Astrocyte (in vitro differentiated cells and primary cell): ENCODE measurements at places on chromosomes 2 and 18.
A peak's percentile ranks its signal among the peaks of the same experiment; 100 is the strongest.

GRCh38 chr2:181952404-181953226 is 33.0 kb upstream of the PPP1R1C start:
- H3K27me3 ChIP-seq, result no peaks in the 10 kb centered on the region
- H3K27ac ChIP-seq, result no peak overlapping the region
- no peak for DNase-seq
- peaks cover 26% of the 10 kb centered on the region for H3K4me1 ChIP-seq
- H3K36me3 ChIP-seq, result no peaks in the 10 kb centered on the region

DNA sequence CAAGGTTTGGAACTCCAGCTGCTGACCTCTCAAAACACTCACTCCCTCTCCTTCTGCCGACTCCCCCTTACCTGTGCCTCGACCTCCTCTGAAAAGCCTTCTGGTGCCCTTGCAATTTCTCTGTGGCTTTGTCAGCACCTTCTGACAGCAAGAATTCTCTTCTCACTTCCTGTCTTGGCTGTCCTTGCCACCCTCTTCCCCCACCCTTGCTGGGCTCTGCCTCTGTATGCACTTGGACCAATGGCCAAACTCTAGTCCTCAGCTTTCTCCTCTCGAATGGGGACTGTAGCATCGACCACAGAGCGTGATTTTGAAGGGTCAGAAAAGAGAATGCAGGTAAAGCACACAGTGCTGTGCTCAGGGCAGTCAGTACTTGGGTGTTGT is 99.0 kb downstream of the HS1BP3 start:
- no peak for DNase-seq
- no peak overlapping the region for H3K27ac ChIP-seq
- H3K4me3 ChIP-seq, result no peak overlapping the region
- no peaks in the 10 kb centered on the region for H3K36me3 ChIP-seq
- peaks cover 2% of the 10 kb centered on the region for H3K27me3 ChIP-seq
- no peaks in the 10 kb centered on the region for H3K4me1 ChIP-seq

- no peak for DNase-seq
- peak overlapping the region; percentile 91 for H3K27ac ChIP-seq
- H3K4me3 ChIP-seq, result no peak overlapping the region
Measured at GRCh38 chr2:112880696-112881095, 30.3 kb upstream of the IL37 start.

- H3K27ac ChIP-seq, result no peak overlapping the region
- no peak for DNase-seq
- no peaks in the 10 kb centered on the region for H3K4me1 ChIP-seq
- no peak overlapping the region for H3K4me3 ChIP-seq
- no peaks in the 10 kb centered on the region for H3K36me3 ChIP-seq
Measured at GRCh38 chr2:49165662-49166061, 11.3 kb upstream of the FSHR start.

GRCh38 chr2:227499627-227500300 is 27.8 kb downstream of the AGFG1 start:
- H3K27ac ChIP-seq, result no peak overlapping the region
- no peak overlapping the region for H3K4me3 ChIP-seq
- no peaks in the 10 kb centered on the region for H3K27me3 ChIP-seq
- DNase-seq, result no peak

GRCh38 chr2:163395602-163396001 is 340.2 kb downstream of the FIGN start:
- H3K27ac ChIP-seq, result no peak overlapping the region
- no peaks in the 10 kb centered on the region for H3K4me1 ChIP-seq
- H3K4me3 ChIP-seq, result no peak overlapping the region
- H3K36me3 ChIP-seq, result no peaks in the 10 kb centered on the region
- H3K27me3 ChIP-seq, result no peaks in the 10 kb centered on the region
- DNase-seq, result no peak

GRCh38 chr2:157160111-157160510 is 97.4 kb upstream of the GALNT5 start:
- no peaks in the 10 kb centered on the region for H3K4me1 ChIP-seq
- DNase-seq, result no peak
- no peaks in the 10 kb centered on the region for H3K36me3 ChIP-seq
- H3K27me3 ChIP-seq, result no peaks in the 10 kb centered on the region
- no peak overlapping the region for H3K4me3 ChIP-seq

DNA sequence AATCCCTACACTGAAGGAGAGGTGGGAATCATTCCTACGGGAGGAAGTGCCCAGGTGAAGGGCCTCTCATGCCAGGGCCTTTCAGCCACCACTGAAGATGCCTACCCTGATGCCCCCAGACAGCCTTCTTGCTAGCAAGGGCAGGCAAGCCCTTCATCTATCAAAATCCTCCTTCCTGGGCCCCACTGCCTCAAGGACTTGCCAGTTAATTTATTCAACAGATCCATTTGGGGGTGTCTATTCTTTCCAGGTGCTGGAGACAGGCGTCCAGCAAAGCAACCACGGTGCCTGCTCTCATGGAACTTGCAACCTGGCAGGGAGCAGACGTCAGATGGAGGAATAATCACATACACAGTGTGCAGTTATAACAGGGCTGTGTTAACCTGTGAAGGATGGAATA is 95.5 kb downstream of the GYPC start:
- no peaks in the 10 kb centered on the region for H3K4me1 ChIP-seq
- H3K27me3 ChIP-seq, result no peaks in the 10 kb centered on the region
- no peak overlapping the region for H3K4me3 ChIP-seq
- H3K36me3 ChIP-seq, result no peaks in the 10 kb centered on the region
- no peak overlapping the region for H3K27ac ChIP-seq
- no peak for DNase-seq

DNA sequence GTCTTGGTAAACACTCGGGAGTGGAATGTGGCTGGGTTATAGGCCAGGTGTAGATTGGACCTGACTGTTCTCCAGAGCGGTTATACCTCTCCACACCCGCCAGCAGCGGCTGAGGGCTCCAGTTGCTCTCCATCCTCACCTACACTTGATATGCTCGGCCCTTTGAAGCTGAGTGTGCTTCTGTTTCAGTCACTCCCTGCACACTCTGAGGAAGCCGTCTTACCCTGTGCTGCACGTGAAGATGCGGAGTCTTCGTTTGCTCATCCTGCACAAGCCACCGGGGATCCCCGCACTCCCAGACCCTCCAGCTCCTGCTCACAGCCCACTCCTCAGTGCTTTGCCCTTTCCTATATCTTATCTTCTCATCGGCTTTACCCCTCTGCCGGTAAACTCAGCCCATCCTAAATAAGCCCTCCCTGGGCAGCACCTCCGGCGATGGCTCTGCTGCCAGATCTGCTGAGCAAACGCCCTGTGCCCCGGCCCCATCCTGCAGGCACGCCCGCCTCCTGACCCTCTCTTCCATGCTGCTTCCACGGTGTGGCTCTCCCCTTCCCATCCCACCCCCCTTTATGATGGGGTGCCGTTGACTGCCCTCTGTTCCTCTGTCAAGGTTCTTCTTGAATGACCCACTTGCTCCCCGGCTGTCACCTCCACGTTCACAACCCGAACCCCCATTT is 47.3 kb upstream of the ODC1 start:
- no peak for DNase-seq
- no peaks in the 10 kb centered on the region for H3K27me3 ChIP-seq
- H3K4me3 ChIP-seq, result no peak overlapping the region
- peaks cover 18% of the 10 kb centered on the region for H3K4me1 ChIP-seq

GRCh38 chr18:74453016-74453566 is 4.0 kb downstream of the DIPK1C start:
- H3K36me3 ChIP-seq, result no peaks in the 10 kb centered on the region
- H3K4me3 ChIP-seq, result no peak overlapping the region
- H3K27ac ChIP-seq, result no peak overlapping the region
- H3K4me1 ChIP-seq, result no peaks in the 10 kb centered on the region
- DNase-seq, result no peak

DNA sequence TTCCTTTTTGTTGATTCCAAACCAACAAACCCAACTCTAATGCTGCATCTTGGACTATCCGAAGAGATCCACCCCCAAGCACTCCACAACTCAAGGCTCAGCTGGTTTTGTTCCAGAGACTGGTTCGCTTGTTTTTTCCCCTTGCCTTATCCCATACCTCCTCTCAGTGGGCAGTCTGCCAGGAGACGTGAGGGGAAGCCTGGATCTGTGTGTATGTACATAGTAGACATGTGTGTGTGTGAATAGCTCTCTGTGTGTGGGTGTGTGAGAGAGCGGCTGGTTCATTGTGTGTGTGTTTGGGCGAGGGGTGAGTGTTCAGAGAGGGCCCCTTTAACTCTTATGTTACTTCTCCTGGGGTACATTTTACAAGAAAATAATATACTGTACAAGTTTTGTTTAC is 94.4 kb downstream of the NRP2 start:
- no peaks in the 10 kb centered on the region for H3K36me3 ChIP-seq
- H3K27me3 ChIP-seq, result no peaks in the 10 kb centered on the region

DNA sequence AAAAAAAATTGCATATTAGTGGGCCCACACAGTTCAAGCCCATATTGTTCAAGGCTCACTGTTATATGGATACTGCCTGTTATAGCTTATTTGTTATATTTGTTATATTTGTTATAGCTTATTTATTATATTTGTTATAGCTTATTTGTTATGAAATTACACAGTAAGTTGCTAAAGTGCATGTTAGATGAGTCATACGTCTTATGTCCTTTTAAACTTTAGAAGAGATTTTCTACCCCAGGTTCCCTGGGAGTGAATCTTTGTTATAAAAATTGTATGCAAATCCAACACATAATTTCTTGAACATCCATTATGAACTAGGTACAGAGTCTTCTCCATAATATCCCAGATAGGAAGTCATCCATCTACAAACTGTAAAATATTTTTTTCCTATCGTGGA is 22.1 kb downstream of the HTR2B start:
- peaks cover 15% of the 10 kb centered on the region for H3K36me3 ChIP-seq
- no peak for DNase-seq
- H3K27me3 ChIP-seq, result no peaks in the 10 kb centered on the region
- no peak overlapping the region for H3K27ac ChIP-seq

DNA sequence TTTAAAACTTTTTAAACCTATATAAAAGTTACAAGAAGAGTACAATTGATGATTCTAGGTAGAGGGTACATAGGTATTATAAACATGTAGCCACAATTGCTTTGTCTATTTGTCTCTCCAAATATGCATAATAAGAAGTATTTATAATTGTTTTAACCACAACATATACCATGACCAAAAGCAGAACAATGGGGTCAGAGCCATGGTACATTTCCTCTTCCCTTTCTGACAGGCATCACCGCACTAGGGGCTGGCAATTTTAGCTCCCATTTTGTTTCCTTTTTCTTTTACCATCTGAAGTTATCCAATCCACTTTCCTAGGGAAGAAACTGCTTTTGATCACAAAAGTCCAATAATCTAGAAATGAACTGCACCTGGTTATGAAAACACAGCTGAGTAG is 49.3 kb downstream of the TMX3 start:
- no peak overlapping the region for H3K27ac ChIP-seq
- no peaks in the 10 kb centered on the region for H3K4me1 ChIP-seq
- no peaks in the 10 kb centered on the region for H3K27me3 ChIP-seq
- no peak for DNase-seq
- H3K36me3 ChIP-seq, result no peaks in the 10 kb centered on the region

DNA sequence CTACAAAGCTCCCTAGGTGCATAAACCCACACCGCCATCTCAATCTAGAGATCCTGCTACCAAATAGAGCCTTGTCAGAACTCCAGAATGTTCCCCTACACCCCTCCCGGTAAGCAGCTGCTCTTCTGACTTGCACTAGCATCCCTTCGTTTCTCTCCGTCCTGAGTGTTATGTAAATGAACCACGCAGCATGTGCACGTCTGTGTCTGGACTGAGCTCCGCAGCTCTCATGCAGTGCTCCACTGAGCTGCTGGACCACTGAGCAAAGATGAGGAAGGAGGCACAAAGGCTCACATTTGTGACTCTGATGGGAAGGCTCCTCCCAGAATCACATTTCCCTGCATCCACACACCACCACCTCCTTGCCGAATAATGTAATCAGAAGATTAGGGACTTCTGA is 203.6 kb downstream of the MYT1L start:
- no peak overlapping the region for H3K27ac ChIP-seq
- peaks cover 2% of the 10 kb centered on the region for H3K27me3 ChIP-seq
- DNase-seq, result no peak
- H3K4me1 ChIP-seq, result no peaks in the 10 kb centered on the region
- H3K36me3 ChIP-seq, result no peaks in the 10 kb centered on the region

- peaks cover 47% of the 10 kb centered on the region for H3K4me1 ChIP-seq
- H3K36me3 ChIP-seq, result no peaks in the 10 kb centered on the region
- H3K27me3 ChIP-seq, result no peaks in the 10 kb centered on the region
- peak overlapping the region; percentile 79 for H3K27ac ChIP-seq
- peak; percentile 99 for DNase-seq
Measured at GRCh38 chr2:39492095-39492590, 55.1 kb upstream of the MAP4K3 start.

DNA sequence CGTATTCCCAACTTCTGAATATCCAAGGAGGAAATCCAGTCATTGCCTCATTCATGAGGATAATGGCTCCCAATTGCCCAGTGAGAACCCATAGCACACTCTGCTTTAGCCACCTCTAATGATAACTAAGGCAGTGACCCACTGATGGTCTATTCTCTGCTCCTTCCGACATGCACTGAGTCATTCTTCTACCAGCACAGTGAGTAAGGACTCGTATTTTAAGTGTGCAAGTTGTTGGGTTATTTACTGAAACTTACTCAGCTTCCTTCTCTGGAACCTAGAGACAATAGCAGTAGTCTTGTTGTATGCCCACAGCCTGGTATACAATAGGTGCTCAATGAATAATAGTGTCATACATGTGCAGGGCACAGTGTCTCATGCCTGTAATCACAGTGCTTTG is 81.1 kb upstream of the ZNF397 start:
- no peaks in the 10 kb centered on the region for H3K36me3 ChIP-seq
- no peak overlapping the region for H3K4me3 ChIP-seq
- H3K4me1 ChIP-seq, result no peaks in the 10 kb centered on the region
- no peak for DNase-seq
- no peaks in the 10 kb centered on the region for H3K27me3 ChIP-seq

- H3K4me1 ChIP-seq, result no peaks in the 10 kb centered on the region
- H3K36me3 ChIP-seq, result no peaks in the 10 kb centered on the region
- H3K4me3 ChIP-seq, result no peak overlapping the region
- no peak for DNase-seq
Measured at GRCh38 chr18:23340661-23341060, 112.4 kb upstream of the RIOK3 start.

DNA sequence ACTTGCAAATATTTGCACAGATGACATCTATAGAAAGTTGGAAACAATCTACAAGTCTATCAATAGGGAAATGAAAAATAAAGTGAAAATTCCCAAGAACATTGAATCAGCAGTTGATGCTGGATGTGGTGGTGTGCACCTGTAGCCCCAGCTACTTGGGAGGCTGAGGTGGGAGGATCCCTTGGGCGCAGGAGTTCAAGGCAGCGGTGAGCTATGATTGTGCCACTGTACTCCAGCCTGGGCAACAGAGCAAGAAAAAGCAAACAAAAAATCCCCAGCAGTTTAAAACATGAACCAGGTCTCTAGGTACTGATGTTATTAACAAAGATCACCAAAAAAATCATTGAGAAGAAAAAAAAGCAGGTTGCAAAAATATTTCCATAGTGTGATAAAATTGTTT is 15.4 kb upstream of the NDUFV2 start:
- no peaks in the 10 kb centered on the region for H3K4me1 ChIP-seq
- no peak overlapping the region for H3K4me3 ChIP-seq
- H3K27ac ChIP-seq, result no peak overlapping the region
- no peak for DNase-seq
- H3K36me3 ChIP-seq, result no peaks in the 10 kb centered on the region

- H3K4me1 ChIP-seq, result no peaks in the 10 kb centered on the region
- H3K27ac ChIP-seq, result no peak overlapping the region
- peak; percentile 23 for DNase-seq
- H3K36me3 ChIP-seq, result no peaks in the 10 kb centered on the region
- no peaks in the 10 kb centered on the region for H3K27me3 ChIP-seq
- H3K4me3 ChIP-seq, result no peak overlapping the region
Measured at GRCh38 chr2:222362336-222362735, 62.0 kb upstream of the SGPP2 start.

- H3K36me3 ChIP-seq, result no peaks in the 10 kb centered on the region
- H3K27ac ChIP-seq, result no peak overlapping the region
- no peak overlapping the region for H3K4me3 ChIP-seq
- H3K27me3 ChIP-seq, result no peaks in the 10 kb centered on the region
Measured at GRCh38 chr2:119212139-119212800, 11.4 kb upstream of the STEAP3 start.
